Frontal cortex (tissue), 4 donors: ENCODE measurements at places on chromosomes 4 and X. TPM values are rescaled to one million over a fixed set of nuclear protein-coding genes. Genes with fewer than 3 reads are reported as not detected.

Gene CXCL8
- total RNA-seq: 0.41 TPM

Gene FOXP3
- not detected for total RNA-seq

Gene MAGEA4
- not detected for total RNA-seq

Gene SMARCA1
- 75.0 TPM for total RNA-seq

Gene PRDM8
- 26.9 TPM for total RNA-seq

Gene NLRP2B
- total RNA-seq: under 0.01 TPM

Gene CLCN4
- 84.8 TPM for total RNA-seq

Gene HPGD
- 5.7 TPM for total RNA-seq

Gene CLIC2
- total RNA-seq: 4.9 TPM

GRCh38 chrX:109992203-109992602 is 10.7 kb upstream of the TMEM164 start:
- DNase-seq: no peak

DNA sequence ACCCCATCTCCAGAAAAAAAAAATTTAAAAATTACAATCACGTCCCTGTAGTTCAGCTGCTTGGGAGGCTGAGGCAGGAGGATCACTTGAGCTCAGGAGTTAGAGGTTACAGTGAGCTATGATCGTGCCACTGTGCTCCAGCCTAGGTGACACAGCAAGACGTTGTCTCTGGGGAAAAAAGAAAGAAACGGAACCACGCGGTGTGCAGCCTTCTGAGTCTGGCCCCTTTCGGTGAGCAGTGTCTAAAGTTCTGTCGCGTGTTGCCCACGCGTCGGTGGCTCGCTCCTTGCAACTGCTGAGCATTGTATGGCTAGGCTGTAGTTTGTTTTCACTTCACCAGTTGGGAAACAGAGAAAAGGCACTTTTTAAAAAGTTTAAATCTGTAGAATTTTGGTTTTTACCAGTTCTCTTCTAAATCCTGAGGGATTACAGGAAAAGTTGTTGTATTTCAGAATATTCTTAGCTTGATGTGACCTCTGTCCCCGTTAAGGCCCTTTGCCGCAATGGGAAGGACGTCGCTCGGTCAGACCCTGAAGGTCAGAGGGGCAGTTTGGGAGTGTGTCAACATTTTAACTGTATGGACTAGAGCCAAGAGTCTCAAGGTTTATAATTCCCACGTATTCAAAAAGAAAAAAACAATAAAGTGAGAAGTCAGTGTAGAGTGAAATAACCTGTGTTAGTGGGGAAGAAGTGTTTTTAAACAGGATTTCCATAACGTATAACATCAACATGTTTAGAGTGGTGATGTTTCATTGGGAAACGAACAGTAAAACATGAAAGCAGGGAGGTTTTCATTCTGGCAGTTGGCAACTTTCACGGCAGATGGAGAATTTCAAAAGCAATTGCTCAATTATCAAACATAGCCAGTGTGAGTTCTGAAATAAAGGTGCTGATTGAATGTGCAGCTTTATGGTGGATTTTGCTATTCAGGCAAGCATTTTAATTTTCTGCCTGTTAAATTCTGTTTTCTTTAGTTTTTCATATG is 45.8 kb upstream of the MSANTD1 start:
- no peak for DNase-seq

GRCh38 chr4:110637408-110638088 is 14.7 kb upstream of the PITX2 start:
- DNase-seq: no peak

DNA sequence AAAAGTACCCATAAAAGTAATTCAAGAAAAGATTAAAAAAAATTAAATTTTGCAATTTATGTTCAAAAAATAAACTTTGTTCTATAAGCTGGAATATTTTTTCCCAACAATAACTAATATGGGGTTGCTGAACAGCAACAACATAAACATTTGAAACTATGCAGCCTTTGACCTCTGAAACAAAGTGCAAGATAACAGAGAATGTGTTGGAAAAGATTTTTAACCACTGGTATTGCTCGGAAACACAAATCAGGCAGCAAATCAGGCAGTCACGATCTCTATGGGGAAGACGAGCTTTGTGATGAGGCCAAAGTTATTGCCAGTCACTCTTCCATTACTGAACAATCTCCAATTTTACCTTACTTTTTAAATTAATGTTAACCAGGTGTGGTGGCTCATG is 332.1 kb downstream of the PABPC4L start:
- no peak for DNase-seq

DNA sequence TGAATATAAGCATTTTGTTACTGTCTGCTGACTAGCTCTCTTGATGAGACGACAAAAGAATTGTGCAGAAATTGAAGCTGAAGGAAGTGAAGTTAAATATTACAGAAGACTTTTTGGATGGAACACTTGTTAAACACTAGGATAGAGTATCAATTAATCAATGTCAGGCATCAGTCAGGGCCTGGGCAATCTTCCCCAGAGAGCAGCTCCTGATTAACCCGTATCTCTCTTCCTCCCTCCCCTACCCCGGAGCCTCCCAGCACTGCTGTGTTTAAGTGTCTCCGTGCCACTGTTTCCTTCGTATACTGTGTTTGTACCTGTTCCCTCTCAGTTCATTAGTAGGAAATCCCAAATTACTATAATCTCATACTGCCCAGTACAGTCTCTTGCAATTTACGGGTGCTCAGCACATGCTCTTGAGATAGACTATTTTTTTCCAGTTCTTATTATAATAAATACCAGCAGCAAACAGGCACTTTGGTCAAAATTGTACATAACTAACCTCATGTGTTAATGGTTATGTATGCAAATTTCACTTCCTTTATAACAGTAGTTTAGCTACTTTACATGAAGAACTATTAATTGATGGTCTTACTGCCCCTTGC is 765.7 kb upstream of the FTHL17 start:
- DNase-seq: no peak

GRCh38 chr4:101784957-101785356 is 5.6 kb upstream of the BANK1 start:
- no peak for DNase-seq

DNA sequence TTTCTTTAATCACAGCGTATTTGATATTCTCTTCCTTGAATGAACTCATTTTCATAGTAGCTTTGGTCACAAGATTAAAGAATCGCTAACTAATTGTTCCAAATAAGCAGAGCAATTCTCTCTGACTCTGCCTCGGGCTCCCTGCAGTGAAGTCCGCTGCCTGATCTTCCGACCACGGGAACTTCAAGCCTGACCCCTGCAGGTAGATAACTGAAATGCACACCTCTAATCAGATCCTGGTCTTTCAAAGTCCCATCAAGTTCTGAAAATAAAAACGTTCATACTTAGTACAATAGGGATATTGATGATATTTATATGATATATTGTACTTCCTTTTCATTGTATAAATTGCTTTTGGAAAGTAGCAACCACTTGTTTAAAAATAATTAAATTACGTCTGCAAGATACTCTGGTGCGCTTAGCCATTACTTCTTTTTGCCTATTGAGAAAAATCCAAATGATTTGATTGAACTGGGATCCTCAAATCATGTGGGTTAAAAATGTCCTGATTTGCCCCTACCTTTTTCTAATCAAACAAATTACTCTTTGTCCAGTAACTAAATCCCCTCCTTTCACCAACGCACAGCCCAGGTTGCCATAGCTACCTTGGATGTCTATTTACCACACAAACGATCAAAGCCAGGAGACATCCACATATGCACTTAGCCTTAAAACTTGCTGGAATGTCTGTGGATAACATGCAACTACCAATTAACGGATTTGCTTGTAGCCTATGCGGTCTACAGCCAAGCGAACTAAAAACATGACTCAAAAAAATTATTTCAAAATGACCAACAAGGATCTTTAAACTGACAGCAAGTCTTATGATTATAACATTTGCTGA is 4.2 kb downstream of the MID1 start:
- DNase-seq: peak; percentile 22

GRCh38 chrX:122504026-122504425 is 680.1 kb upstream of the GRIA3 start:
- DNase-seq: no peak

DNA sequence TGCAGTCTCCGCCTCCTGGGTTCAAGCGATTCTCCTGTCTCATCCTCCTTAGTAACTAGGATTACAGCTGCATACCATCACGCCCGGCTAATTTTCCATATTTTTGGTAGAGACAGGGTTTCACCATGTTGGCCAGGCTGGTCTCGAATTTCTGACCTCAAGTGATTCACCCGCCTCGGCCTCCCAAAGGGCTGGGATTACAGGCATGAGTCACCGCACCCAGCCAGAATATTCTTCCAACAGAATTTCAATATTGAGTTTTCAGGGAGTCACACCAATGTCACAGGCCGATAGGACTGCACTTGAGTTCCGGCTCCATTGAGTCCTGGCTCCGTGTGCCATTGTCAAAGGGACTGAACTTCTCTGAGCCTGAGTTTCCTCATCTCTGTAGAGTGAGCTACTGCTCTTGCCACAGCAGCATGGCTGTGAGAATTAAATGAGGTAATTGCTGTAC is 82.9 kb downstream of the CLCN4 start:
- DNase-seq: no peak

DNA sequence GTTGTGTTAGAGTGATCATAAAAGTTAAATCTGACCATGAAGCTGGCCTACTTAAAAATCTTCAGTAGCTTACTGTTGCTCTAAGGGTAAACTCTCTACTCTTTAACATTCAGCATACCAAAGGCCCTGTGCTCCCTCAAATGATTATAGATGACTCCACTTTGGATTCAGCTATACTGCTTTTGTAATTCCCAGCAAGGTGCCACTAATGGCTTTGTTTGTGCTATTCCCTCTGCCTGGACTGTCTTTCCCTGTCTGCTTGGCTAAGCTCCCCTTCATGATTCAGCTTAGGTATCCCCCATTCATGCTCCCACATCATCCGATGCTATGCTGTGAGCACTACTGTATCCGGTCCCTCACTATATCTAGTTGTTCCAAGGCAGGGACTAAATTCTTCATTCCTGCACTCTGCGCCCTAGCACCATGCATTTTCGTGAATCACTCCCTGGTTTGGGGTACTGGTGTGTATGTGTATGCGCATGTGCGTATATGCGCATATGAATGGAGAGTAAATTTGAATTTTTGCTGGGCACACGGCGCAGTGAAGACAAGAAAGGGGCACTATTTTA is 453 bp upstream of the PBDC1 start:
- no peak for DNase-seq

DNA sequence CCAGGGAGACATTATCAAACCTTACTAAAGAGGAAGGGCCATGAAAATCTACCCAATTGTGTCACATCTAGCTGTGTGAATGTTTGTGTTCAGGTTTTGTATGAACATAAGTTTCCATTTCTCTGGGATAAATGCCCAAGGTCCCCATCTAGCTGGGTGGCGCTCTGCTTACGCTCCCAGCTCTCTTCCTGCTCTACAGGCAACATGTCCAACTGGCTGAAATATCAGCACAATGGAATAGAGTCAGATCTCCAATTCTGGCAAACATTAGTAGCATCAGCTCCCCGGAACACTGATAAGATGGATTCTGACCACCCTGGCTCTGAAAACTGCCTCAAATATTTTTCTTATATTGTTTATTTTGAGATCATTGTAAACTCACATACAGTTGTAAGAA is 74.8 kb downstream of the IRF2 start:
- no peak for DNase-seq

DNA sequence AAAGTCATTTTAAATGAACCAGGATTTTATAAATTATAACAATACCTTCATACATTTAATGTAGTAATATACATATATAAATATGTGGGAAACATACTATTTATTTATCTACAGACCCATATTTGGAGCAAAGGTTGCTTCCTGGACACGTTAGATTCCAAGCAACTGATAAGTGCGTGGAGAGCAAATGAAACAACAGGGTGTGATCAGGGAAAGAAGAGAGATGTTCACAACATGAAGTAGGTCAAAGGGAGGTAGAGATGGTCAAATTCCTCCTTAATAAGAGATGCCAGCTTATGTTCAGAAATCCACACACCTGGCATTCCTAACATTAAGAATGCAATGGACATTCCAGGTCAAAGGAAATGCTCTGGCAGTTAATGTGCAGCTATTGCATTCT is 53.1 kb upstream of the HPGD start:
- no peak for DNase-seq

DNA sequence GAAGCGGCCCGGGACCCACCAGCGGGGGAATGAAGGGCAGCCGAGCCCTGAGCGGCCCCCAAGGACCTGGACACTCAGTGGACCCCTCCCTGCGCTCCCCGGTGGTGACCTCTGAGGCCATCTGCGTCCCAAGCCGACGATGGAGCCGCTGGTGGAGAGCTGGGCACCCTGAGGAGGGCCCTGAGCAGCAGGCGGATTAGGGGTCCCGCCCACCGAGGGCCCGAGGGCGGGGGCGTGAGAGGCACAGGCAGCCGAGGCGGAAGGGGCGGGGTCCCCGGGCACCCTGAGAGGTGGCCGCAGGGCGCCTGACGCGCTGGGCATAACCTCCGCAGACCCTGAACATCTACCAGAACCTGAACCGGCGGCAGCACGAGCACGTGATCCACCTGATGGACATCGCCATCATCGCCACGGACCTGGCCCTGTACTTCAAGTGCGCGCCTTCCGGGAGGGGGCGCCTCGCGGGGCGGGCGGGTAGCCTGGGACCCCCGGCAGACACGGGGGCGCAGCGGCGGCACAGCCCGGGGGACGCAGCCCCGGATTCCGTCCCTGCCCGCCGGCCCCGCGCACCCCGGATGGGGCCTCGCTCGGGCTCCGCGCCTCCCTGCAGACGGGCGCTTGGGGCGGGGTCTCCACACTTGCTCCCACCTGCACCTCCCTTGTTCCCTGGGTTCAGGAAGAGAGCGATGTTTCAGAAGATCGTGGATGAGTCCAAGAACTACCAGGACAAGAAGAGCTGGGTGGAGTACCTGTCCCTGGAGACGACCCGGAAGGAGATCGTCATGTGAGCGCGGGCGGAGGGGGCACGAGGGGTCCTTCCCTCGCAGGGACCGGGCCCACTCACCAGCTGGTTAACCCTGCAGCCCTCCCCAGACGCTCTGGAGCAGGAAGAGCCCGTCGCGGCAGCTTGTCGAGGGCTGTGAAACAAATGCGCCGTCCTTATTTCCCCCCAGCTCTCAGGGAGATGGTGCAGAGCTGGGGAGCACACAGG is 10.3 kb downstream of the ATP5ME start:
- peak; percentile 76 for DNase-seq

GRCh38 chrX:9847071-9847470 is 60.8 kb downstream of the SHROOM2 start:
- DNase-seq: no peak

DNA sequence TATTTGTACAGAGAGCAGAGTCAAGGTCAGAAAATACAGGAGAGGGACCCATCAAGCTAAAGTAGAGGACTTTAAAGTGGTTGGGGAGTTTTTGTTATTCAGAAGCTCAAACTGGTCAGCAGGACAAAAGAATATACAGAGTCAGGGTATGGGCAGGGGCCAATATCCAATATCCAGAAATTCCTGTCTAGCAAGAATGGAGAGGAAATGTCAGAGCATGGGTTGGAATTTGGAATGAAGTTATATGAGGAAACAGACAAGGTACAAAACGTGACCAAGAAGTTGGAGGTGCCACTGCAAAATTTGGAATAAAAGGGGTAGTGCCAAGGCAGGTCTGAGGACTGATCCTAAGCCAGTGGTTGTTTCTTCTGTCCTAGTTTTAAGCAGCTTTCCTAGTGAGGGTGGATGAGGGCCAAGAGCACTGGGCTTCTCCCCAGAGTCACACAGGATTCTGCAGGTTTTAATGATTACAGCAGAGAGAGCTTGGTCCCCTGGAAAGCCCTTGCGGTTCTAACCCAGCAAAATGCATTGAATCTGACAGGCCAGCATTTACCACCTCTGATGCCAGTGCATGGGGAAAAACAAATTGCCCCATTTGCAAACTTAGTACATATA is 304.7 kb upstream of the FTHL17 start:
- no peak for DNase-seq
